ENCODE measurements at places on chromosomes 5 and 9. TPM values are rescaled to one million over a fixed set of nuclear protein-coding genes. Genes with fewer than 3 reads are reported as not detected.

The SHOC1 gene
- total RNA-seq = 0.02 TPM

The PCSK5 gene
- total RNA-seq = 2.2 TPM

The PLAA gene
- 35.0 TPM for total RNA-seq

The NREP gene
- 2.2 TPM for total RNA-seq

The LCN15 gene
- not detected for total RNA-seq

The FAM169A gene
- total RNA-seq = 4.2 TPM

The BAG1 gene
- total RNA-seq = 114 TPM

The TNC gene
- total RNA-seq = 0.58 TPM

The PTCD2 gene
- 10.2 TPM for total RNA-seq

The TAF1L gene
- total RNA-seq = not detected

The HAND1 gene
- 0.34 TPM for total RNA-seq

The SLC38A9 gene
- 19.9 TPM for total RNA-seq

The STPG3 gene
- total RNA-seq = not detected

The SLCO6A1 gene
- total RNA-seq = not detected

The ACOT12 gene
- 0.08 TPM for total RNA-seq

The TRUB2 gene
- 46.1 TPM for total RNA-seq

The SLC6A7 gene
- 0.02 TPM for total RNA-seq

The SGTB gene
- total RNA-seq = 7.6 TPM

The S1PR3 gene
- 103 TPM for total RNA-seq

The PCDHGA6 gene
- total RNA-seq = 0.12 TPM

The LCN9 gene
- 0.14 TPM for total RNA-seq

The RNF183 gene
- total RNA-seq = not detected

The TMEM171 gene
- 4.6 TPM for total RNA-seq

The SLC25A2 gene
- not detected for total RNA-seq

The HTR4 gene
- total RNA-seq = not detected

The C9orf153 gene
- total RNA-seq = 0.25 TPM

The EXOSC2 gene
- total RNA-seq = 52.9 TPM

The SGCD gene
- total RNA-seq = 4.1 TPM

The SNCAIP gene
- total RNA-seq = not detected

The IL3 gene
- total RNA-seq = not detected

The ORM2 gene
- total RNA-seq = not detected

The FBP2 gene
- not detected for total RNA-seq

The TBC1D9B gene
- 62.9 TPM for total RNA-seq

The LMAN2 gene
- 214 TPM for total RNA-seq

The SV2C gene
- not detected for total RNA-seq

The RAB3C gene
- not detected for total RNA-seq

The PHF24 gene
- 0.19 TPM for total RNA-seq

The FKBP15 gene
- 18.1 TPM for total RNA-seq

The GADD45G gene
- total RNA-seq = 0.52 TPM

The FTMT gene
- total RNA-seq = not detected

The ZNF618 gene
- 12.5 TPM for total RNA-seq
